ENCODE measurements at places on chromosomes 13 and 19.
A peak's percentile ranks its signal among the peaks of the same experiment; 100 is the strongest.

DNA sequence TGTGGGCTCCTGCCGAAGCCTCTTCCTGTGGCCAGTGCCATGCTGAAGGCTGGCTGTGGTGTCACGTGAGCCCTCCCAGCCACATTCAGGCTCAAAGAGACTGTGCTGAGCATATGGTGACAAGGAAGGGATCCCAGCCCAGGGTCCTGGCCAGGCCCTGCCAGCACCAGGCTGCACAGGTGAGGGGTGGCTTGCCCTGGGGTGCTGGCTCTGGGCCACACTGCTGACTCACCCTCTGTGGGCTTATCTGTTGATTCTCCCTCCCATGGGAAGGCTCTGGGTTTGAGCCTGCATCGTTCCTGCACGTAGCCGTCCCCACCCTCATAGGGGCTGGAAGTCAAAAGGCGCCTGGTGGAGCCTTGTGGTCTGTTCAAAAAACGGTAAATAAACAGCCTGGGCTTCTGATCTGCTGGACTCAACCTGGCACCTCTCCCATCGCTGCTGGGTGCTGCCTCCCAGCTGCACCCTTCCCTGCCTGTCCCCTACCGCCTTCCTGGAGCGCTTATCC lies 31.1 kb downstream of the DNM2 start:
- DNase-seq = no peak

- no peak for DNase-seq
These were observed 251.2 kb upstream of the SPRY2 start for GRCh38 chr13:80591976-80592740.

DNA sequence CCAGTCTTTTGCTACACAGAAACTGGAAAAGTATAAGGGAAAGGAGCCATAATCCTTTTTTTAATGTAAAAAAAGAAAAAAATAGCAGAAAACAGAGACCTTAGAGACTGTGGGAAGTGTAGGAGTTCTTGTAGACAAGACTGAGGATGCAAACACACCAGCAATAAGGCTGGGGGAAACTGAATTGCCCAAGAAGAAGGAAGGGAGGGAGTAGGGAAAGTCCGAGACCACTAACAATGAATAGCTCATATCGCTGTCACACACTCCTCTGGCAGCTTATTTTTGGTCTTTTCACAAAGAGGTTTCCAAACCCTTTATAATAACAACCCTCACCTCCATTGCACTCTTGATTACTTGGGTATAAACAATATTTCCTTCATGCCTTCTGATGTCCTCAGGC lies 952.0 kb downstream of the SLITRK5 start:
- no peak for DNase-seq

DNA sequence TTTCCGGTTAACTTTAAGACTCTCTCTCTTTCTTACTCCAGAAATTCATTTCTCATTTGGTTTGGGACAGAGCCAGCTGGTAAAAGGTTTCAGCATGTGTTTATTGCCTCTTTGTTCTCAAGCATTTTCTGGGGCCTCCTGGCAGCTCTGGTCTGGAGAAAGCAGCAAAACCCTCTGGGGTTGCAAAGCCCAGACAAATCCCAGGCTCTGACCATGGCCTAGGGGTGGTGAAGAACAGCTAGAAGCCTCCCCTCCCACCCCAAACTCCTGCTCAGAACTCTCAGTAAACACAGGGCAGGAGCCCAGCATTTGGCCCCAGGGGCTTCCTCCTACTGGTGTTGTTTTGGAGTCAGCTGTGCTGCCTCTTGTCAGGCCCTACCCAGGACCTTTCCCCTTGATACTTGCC lies 124.2 kb upstream of the SERP2 start:
- DNase-seq = peak; percentile 84
